ENCODE measurements at places on chromosomes 13 and 19.
A peak's percentile ranks its signal among the peaks of the same experiment; 100 is the strongest.

- DNase-seq: no peak
Observed at GRCh38 chr19:15421136-15421695, 2.4 kb upstream of the AKAP8L start.

DNA sequence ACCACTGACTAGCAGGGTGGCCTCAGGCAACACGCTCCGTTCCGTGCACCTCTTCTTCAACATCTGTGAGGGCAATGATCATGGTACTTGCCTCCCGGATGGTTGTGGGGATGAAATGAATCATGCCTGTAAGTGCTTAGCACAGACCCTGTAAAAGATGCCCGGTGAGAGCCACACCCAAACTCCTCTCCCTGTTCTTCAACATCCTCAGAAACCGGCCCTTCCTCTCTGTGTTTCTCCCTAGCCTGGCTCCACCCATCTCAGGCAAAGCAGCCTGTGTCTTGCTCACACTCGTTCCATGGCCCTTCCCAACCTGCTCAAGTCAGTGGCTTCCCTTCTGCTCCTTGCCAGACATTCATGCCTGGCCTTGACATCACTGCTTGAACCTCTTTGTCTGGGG lies 5.8 kb upstream of the DMKN start:
- DNase-seq: no peak

DNA sequence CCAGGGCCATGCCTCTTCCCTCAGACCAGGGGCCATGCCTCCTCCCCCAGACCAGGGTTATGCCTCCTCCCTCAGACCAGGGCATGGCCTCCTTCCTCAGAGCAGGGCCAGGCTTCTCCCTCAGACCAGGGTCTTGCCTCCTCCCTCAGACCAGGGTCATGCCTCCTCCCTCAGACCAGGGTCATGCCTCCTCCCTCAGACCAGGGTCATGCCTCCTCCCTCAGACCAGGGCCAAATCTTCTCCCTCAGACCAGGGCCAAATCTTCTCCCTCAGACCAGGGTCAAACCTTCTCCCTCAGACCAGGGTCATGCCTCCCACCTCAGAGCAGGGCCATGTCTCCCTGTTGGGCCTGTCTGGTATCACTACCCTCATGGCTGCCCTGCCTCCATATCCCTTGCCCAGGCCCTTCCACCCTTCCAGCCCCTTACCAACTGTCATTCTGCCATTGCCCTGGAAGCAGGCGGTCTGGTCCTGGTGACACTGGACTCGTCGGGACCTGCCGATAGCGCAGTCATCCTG lies 4.2 kb downstream of the LYPD5 start:
- no peak for DNase-seq

GRCh38 chr19:34165295-34165738 lies 7.0 kb upstream of the LSM14A start:
- no peak for DNase-seq

DNA sequence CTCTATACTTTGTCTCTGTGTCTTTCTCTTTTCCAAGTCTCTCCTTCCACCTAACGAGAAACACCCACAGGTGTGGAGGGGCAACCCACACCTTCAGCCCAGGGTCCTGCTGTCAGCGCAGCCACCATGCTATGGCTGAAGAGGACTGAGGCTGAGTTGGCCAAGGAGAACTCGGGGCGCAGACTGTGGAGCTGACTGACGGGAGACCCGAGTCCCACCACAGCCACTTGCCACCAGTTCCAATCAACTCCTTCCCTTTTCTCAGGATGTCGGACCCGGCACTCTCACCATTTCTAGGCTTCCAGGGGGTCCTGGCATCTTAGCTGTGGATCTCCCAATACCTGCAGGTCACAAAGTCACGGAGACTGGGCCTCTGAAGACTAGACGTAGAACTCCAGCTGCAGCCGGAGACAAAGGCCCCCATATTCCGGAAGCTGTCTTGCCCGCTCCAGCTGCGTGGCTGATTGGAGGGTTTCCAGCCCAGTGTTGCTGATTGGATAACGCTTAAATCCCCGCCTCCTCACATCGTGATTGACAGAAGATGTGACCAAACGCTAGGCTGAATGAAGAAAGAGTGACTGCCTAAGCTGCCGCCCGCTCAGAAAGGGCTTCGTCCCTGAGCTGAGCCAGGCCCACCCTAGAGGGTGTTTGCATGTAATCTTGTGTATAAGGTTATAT lies 63.6 kb downstream of the ZNF429 start:
- DNase-seq: peak; percentile 93

GRCh38 chr13:98236197-98236596 lies 59.1 kb upstream of the RNF113B start:
- DNase-seq: no peak

DNA sequence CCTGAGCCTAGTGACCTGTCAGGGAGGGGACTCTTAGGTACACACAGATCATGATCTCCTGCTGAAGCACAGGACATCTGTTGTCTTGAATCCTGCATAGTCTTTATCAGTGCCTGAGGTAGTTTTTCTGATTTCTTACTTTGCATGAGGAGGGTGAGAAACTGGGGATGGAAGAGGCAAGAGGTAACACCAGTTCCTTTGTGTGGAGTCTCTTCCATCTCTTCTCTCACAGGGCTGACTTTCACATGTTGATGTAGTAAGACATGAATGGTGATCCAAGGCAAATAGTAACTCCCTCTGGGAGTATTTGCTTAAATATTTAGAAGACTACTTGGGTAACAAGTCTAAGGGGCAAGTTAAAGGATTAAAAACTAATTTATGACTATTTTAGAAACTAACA lies 9.5 kb downstream of the NBEA start:
- no peak for DNase-seq

GRCh38 chr13:112809332-112810315 lies 119.8 kb downstream of the ATP11A start:
- DNase-seq: no peak

DNA sequence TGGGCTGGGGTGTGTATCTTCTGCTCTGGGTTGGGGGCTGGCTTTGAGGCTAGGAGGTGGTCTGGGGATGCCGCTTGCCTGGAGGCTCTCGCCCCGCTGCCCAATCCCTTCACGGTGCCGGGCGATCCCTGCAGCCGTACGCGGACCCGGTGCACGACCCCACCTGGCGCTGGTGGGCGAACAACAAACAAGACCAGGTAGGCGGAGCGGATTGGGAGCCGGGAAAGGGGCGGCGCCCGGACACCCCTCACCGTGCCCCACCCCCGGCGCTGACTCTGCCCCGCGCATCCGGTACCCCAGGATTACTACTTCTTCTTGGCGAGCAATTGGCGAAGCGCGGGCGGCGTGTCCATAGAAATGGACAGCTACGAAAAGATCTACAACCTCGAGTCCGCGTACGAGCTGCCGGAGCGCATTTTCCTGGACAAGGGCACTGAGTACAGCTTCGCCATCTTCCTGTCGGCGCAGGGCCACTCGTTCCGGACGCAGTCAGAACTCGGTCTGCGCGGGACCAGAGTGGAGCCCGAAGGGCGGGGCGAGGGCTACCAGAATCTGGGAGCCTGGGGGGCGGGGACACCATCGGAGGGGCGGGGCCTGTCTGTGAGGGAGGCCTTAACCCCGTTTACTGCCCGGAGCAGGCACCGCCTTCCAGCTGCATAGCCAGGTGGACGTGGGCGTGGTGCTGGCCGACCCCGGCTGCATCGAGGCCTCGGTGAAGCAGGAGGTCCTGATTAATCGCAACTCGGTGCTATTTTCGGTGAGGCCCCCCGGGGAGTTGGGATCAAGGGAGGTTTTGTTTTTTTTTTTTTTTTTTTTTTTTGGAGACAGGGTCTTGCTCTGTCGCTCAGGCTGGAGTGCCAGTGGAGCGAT lies 12.1 kb upstream of the PSMD8 start:
- peak; percentile 79 for DNase-seq

DNA sequence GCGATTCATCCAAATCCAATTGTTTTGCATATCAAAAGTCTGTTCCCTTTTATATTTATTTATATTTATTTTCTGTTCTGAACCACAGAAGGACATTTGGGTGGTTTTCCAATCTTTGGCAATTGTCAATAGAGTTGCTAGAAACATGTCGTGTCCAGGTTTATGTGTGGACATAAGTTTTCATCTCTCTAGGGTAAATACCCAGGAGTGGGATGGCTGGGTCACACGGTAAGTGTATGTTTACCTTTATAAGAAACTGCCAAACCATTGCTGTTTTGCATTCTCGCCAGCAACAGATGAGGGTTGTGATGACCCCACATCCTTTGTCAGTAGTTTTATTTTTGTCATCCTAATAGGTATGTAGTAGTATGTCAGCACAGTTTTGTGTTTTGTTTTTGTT lies 12.5 kb downstream of the AP1M1 start:
- no peak for DNase-seq

All from NCI-H510A treated with DMSO at 0.1 percent for 48 hours (cell line).